ENCODE measurements at places on chromosomes 7 and 10.

DNA sequence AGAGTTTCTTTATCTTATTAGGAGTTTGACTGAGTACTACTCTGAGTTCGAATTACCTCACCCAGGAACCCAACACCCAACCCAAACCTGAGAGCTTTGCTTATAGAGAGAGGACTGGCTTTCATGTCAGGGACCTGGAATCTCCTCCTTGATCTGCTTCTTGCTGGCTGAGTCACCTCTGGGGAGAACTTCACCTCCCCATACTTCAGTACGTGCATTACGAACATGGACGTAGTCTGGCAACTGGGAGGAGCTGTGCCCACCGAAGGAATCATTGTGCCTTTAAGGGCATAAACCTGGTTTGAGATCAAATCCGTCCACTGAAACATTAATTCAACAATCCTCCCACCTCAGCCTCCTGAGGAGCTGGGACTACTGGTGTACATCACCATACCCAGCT, 12.2 kb upstream of the PSAP start:
- no peak for DNase-seq

GRCh38 chr10:122853665-122854313, 8.1 kb upstream of the CUZD1 start:
- DNase-seq = no peak

DNA sequence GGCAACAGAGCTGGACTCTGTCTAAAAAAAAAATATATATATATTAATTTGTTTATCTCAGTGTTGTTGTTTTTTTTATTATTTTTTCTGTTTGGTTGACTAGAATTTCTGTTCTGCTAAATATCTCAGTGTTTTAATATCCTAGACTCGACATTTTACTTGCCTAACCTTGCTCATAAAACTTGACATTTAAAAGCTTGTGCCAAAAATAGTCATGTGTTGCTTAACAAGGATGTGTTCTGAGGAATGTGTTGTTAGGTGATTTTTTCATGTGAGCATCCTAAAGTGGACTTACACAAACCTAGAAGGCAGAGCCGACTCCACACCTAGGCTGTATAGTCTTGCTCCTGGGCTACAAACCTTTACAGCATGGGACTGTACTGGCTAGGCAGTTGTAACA, 23.1 kb downstream of the NRBF2 start:
- no peak for DNase-seq

GRCh38 chr10:102815790-102816549, 21.2 kb downstream of the CYP17A1 start:
- no peak for DNase-seq

- DNase-seq = no peak
Observed at GRCh38 chr7:22572937-22573336, 72.9 kb upstream of the STEAP1B start.

All from NCI-H446 treated with DMSO at 0.1 percent for 48 hours (cell line).